LHCN-M2 (cell line): ENCODE measurements at places on chromosomes 1 and 21. TPM values are rescaled to one million over a fixed set of nuclear protein-coding genes. Genes with fewer than 3 reads are reported as not detected.

Gene OR10Z1
- not detected in 2 replicates for total RNA-seq

Gene NOL9
- 21.7 and 26.9 TPM in 2 replicates for total RNA-seq

DNA sequence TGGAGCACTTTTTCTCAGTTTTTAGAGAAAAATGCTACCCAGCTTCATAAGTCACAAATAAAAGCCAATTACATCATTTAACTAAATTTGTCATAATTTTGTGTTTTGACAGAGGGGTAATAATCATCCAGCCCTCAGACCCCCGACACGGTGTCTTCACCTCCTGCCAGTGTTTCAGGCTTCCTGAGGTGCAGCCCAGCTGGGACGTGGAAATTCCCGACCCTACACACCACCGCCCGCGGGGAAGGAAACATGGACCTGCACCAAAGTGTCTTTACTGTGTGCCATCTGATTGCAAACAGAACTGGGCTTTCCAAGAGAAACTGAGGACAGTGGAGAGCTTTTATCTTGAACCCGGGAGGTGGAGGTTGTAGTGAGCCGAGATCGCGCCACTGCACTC, 7.7 kb upstream of the INAVA start:
- DNase-seq = no peak

DNA sequence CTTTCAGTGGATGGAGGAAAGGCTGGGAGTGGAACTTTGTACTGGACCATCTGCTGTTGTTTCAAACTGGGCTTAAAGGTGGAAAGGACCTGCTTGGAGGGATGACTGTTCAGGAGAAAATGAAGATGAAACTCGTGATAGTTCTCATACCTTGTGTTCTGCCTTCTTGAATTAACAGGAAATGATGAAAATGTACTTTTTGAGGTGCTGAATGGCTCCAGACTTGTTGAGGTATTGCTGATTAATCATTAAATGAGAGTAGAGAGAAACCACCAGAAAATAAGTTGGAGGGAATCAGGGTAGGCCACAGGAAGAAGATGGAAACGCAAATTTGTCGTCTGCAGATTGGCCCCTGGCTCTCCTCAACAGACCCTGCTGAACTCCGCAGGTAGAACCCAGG, 26.2 kb upstream of the ZNF436 start:
- DNase-seq = no peak

DNA sequence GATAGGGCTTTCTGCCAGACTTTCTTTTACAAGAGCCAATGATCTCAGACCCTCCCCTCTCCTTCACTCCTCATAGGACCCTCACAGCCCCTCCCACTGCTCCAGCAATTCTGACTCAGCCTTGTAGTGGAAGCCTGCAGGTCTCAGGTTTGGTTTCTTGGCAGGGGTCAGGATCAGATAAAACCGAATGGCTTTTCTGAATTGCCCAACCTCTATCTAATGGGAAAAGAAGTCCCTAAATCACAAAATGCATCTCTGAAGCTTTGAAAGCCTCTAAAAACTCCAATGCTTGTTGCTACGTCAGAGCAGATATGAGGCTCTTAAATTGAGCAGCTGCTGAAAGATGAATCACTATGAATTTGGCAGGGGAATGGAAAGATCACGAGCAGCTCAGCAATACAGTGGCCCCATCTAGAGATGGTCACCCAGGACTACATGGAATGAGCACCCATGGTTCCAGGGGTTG, 74.5 kb downstream of the NID1 start:
- peak; percentile 82 for DNase-seq

Gene USH2A
- under 0.01 TPM in 2 replicates for total RNA-seq

- peak; percentile 96 for DNase-seq
Observed at GRCh38 chr1:172398970-172399755, 21.3 kb upstream of the C1orf105 start.

DNA sequence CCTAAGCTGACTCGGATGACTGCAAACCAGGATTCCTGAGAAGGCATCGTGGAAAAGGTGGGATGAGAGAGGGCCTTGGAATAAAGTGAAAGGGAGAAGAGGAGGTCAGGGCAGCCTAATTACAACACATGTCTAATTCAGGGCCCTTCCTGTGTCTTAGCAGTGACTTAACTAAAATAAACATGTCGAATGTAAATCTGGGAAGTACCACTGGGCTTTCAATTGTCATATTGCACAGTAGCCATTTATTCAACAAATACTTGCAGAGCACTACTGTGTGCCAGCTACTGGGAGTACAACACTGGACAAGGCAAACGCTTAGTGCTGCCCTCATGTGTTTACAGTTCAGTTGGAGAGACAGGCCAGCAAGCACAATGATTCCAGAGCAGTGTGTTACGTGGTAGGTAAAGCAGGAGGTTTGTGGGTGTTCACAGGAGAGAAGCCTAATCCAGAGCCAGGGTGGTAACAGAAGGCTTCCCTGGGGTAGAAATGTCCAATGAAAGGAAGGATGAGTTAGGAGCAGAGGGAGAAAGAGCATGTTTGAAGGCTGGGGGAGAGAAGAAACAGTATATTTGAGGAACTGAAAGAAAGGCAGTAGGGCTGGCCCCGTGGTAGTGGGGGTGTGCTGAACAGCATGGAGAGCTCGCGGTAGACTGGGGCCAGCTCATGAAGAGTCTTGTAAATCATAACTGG, 38.0 kb upstream of the RASAL2 start:
- peak; percentile 73 for DNase-seq

Gene RAB42
- 1.6 and 3.0 TPM in 2 replicates for total RNA-seq

- no peak for DNase-seq
Observed at GRCh38 chr1:230145505-230145899, 78.5 kb downstream of the GALNT2 start.

Gene CD2
- total RNA-seq = not detected in 2 replicates

DNA sequence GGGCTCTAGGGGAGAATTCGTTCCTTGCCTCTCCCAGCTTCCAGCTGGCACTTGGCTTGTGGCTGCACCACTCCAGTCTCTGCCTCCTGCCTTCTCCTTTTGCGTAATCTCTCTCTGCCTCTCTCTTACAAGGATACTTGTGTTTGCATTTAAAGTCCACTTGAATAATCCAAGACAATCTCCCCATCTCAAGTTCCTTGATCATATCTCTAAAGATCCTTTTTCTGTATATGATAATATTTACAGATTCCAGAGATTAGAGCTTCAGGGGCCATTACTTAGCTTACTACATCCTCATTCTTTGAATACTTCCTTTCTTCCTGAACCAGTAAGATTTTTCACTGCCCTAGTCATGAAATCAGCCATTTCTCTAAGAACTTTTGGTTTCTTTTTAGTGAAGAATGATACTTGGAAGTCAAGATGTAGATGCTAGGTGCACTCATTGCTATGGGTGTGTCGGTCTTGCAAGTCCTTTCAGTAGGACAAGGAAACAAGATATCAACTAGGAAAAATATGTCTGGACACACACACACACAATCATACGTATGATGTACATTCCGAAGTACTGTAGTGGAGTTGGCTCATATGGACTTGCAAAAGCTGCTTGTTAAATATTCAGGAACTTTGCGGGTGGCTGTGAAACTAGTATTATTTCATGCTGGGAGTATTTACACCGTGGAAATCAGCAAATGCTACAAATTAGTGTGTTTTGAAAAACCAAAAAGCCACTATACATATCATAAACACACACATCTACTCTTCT, 20.8 kb upstream of the RLF start:
- DNase-seq = peak; percentile 8

GRCh38 chr1:91499904-91500755, 521 bp upstream of the CDC7 start:
- DNase-seq = no peak

- no peak for DNase-seq
Observed at GRCh38 chr1:59361766-59362165, 64.9 kb downstream of the FGGY start.

Gene GCSAML
- total RNA-seq = not detected in 2 replicates
